ENCODE measurements at places on chromosomes 16 and 17. TPM values are rescaled to one million over a fixed set of nuclear protein-coding genes. Genes with fewer than 3 reads are reported as not detected.

- no peak for DNase-seq
Observed at GRCh38 chr17:15342460-15342859, 1.1 kb upstream of the TEKT3 start.

KRTAP3-2 gene
- polyA plus RNA-seq, result not detected

DNA sequence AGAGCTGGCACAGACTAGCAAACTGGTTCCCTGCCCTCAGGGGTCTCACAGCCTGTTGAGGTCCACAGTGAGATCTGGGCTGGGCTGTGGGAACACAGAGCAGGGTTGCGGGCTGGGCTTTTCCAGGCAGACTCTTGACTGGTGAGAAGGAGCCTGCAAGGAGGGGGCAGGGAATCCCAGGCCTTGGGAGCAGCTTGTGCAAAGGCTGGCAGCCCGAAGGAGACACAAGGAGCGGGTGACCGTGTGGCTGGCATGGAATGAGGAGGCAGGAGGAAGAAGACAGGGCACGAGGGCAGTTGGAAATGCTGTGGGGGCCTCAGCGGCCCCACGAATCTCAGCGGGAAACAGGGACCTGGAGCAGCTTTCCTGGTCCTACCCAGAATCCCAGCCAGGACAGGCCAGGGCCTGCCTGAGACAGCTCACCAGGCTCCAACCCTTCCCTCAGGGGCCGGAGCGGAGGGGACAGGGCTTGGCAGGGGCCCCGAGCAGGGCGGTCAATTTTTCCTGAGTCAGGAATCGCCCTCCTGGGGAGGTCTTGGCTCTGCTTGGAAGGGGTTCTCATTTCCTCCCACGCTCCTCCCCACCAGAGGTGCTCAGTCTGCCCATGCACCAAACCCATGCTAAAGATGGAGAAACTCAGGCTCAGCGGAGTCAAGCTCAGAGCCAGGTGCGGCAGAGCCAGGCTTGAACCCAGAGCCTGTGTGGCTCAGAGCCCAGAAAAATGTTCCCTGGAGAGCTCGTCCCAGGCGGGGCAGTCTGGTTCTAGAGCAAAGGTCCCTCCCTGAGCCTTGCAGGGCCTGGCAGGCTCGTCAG lies 9.2 kb upstream of the SNN start:
- DNase-seq, result no peak

GRCh38 chr17:75785016-75785890 lies 647 bp downstream of the UNK start:
- peak; percentile 87 for DNase-seq

DNA sequence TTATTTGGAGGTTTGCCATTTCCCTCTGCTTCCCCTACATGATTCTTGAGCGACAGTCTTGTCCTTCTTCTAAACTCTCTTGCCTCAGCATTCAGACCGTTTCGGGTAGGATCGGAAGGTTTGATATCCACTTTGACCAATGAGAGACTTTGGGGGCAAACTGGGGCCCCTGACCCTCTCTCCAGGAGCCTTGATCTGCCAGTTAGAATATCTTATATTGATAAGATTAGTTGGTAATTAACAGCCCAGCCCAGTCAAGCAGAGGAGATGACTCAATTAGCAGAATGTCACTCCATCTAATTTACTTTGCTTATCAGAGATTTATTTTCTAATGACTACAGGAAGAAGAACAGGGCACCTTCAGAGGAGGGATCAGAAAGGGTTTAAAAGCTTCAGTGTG lies 532.8 kb downstream of the XYLT1 start:
- DNase-seq, result no peak

GRCh38 chr16:85190572-85190971 lies 78.3 kb upstream of the CIBAR2 start:
- DNase-seq, result no peak

SOCS1 gene
- polyA plus RNA-seq, result 7.2 TPM

RASL10B gene
- polyA plus RNA-seq, result 11.0 TPM

VPS4A gene
- 47.6 TPM for polyA plus RNA-seq
